Hypothalamus (tissue), 51 donors: ENCODE measurements at places on chromosomes 7 and 10.

DNA sequence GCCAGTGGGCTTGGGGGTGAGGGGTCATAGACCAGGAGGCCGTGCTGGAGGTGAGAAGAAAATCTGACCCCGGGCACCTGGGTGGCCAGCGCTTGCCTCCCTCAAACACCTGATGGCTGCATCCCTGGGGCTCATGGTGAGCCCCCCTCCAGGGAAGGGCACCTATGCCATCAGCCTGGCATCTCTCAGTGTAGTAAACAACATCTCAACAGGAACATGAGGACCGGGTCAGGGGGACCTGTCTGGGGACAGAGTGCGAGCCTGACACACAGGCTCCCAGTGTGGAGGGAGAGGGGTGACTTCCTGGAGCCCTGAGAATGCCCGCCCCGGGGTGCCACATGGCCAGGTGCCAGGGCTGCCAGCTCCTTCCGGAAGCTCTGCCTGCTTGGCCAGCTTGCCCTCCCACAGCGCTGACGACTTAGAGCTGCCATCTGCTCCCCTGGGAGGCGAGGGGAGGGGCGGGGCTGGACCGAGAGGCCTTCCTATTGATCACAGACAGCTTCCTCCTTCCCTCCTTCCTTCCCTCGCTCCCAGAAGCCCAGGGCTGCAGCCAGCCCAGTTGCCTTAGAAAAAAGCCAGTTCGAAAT is 12.3 kb downstream of the STX1A start:
- DNase-seq = peak; percentile 57

DNA sequence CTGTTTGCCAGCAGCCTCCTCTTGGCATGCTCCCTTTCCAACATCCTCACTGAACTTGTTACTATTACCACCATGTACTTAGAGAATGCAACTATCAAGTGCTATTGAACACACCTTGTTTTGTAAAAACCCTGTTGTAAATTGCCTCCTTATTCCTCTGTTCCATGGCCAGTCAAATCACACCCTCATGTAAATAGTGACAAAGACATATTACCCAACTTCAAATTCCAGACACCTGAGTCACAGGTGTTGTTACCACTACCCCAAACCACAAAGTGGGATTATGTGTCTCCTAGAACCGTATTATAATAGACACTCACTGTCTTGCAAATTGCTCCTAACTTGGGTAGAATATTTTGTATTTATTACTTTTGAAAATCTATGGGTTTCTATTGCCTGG is 263.2 kb upstream of the C7orf33 start:
- DNase-seq = no peak

DNA sequence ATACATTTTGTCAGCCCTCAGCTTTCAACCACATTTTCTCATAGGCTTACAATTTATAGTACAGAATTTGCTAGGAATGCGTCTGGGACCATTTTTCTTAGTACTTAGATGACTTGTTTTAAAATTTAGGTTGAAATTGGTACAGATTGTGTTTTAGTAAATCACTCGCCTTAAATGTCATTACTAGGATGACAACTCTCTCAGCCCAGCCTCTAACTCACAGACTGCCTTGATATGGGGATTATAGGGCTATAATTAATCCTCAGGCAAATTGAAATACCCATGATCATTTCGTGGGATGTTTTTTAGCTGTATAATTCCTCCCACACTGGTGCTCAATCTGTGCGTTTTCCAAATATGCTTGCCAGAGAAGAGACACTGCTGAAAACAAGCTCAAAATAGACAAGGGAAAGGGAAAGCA is 299.7 kb upstream of the AKR1E2 start:
- DNase-seq = no peak

DNA sequence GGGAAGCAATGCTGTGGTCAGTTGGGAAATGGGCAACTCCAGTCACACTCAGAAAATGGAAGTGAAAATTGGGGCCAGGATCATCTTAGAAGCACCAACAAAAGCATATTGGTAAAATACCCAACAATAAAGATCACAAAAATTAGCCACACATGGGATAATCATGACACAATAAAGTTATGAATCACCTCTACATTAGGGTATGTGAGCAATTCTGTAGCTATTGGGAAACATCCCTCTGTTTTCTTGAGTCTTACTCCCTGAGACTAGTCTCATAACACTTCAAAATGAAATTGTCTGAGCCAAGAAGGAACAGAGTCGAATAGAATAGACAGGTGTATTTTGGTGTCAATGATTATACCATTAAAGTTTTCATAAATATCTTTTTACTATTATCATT is 178.3 kb downstream of the DYNC1I1 start:
- no peak for DNase-seq
